Lower leg skin (tissue), 4 donors: ENCODE measurements at places on chromosomes 6 and 20.

DNA sequence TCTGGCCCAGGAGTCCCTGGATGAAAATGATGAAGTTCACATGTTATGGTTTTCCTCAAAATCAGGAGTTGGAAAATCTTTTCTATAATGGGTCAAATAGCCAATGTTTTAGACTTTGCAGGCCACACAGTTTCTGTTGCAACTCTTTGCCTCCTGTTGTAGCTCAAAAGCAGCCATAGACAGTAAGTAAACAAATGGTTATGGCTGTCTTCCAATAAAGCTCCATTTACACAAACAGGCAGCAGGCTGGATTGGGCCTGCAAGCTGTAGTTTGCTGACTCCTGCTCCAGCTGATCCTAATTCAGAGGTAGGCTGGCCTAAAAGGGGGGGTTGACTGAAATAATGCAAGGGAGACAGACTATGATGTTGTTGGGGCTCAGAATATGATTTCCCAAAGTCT lies 33.0 kb downstream of the METTL24 start:
- DNase-seq = no peak

DNA sequence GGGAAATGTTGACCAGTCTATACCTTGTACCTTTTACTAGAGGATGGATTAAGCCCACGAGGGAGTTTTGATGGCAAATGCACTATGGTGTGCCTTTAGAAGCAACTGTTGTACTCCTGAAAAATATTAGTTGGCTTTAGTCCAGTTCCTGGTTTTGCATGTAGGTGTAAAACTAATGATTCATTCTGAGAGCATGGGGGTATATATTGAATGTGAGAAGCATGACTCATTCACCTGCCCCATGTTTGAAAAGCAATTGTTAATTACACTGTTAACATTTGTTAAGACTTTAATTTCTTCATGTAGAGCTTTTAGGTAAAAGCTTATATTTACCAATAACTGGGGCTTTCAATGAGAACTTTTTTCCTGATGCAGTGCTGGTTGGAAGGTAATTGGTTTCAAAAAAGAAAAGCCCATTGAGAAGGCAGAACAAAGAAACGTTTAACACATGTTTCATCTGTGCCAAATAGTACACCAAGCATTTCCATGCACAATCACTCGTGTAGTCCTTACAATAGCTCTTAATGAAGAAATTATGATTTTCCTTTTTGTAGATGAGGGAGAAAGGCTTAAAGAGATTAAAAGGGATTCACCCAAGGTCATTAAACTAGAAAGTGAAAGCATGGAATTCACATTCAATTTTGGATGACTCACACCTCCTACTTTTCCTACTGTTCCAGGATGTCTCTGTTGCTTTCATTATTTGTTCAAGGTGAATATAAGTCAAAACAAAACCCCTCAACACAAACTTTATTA lies 134.1 kb downstream of the CCDC170 start:
- no peak for DNase-seq

DNA sequence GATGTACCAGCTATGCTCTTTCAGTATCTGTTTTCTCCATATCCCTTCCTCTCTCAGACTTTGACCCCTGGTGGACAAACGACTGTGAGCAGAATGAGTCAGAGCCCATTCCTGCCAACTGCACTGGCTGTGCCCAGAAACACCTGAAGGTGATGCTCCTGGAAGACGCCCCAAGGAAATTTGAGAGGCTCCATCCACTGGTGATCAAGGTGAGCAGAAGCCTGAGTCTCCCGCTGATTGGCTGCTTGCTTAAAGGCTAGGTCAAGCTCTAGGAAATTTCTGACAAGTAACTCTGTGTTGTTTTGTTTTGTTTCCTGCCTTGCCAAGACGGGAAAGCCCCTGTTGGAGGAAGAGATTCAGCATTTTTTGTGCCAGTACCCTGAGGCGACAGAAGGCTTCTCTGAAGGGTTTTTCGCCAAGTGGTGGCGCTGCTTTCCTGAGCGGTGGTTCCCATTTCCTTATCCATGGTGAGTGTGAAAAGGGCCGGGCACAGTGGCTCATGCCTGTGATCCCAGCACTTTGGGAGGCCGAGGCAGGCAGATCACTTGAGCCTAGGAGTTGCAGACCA lies 28.6 kb downstream of the C6orf89 start:
- DNase-seq = no peak

- no peak for DNase-seq
Measured at GRCh38 chr6:151289399-151290007, 49.7 kb downstream of the AKAP12 start.
